ENCODE measurements at places on chromosomes 7 and 10. TPM values are rescaled to one million over a fixed set of nuclear protein-coding genes. Genes with fewer than 3 reads are reported as not detected.

DNA sequence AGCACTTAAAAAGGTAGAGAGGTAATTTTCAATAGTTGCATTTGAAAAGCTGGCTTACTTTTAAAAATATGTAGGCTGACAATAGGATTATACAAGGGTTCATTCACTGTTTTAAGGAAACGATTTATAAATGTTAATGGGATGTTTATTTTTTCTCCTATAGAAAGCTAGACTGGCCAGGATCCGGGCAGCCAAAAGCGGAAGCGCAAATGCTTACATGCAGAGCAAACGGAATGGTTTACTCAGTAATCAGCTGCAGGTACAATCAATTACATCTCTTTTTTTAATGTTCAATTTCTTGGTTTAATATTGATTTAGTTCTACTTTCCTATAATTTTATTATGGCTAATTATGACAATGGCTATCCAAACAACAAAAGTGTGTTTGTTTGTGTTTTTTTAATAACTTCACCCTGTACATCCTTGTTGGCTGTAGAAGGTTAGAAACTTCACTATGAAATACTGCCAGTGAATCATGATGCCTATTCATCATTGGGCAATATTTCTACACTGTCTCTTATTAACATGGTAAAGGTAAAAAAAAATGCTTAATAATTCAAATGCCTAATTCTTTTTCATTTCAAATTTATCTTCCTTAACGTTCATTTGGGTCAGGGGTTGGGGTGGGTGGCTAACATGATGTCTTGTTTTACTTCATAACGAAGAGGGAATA is 116.4 kb downstream of the TSPAN12 start:
- DNase-seq: no peak

The TCERG1L gene
- total RNA-seq: not detected

DNA sequence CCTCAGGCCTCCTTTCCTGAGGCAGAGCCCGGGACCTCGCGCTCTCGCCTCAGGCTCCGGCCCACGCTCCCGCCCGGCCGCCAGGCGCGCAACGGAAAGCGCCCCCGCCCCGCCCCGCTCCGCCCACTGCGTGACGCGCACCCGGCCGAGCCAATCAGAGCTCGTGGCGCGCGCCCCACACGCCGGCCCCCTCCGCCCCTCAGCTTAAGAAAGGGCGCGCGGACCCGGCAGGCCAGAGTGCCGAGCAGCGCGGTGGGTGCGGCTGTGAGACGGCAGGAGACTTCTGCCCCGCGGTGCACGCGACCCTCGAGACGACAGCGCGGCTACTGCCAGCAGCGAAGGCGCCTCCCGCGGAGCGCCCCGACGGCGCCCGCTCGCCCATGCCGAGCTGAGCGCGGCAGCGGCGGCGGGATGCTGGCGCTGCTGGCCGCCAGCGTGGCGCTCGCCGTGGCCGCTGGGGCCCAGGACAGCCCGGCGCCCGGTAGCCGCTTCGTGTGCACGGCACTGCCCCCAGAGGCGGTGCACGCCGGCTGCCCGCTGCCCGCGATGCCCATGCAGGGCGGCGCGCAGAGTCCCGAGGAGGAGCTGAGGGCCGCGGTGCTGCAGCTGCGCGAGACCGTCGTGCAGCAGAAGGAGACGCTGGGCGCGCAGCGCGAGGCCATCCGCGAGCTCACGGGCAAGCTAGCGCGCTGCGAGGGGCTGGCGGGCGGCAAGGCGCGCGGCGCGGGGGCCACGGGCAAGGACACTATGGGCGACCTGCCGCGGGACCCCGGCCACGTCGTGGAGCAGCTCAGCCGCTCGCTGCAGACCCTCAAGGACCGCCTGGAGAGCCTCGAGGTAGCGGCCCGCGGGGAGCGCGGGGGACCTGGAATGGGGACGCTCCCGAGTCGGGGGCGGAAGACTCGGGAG is at the start of gene NPTX2:
TSS of gene NPTX2 (plus strand) at position 235 of the 909 bp plus-strand sequence. CDS start at position 412, 177 bp downstream.
- peak; percentile 38 for DNase-seq

- no peak for DNase-seq
Observed at GRCh38 chr7:34949361-34949760, 87.9 kb downstream of the DPY19L1 start.

DNA sequence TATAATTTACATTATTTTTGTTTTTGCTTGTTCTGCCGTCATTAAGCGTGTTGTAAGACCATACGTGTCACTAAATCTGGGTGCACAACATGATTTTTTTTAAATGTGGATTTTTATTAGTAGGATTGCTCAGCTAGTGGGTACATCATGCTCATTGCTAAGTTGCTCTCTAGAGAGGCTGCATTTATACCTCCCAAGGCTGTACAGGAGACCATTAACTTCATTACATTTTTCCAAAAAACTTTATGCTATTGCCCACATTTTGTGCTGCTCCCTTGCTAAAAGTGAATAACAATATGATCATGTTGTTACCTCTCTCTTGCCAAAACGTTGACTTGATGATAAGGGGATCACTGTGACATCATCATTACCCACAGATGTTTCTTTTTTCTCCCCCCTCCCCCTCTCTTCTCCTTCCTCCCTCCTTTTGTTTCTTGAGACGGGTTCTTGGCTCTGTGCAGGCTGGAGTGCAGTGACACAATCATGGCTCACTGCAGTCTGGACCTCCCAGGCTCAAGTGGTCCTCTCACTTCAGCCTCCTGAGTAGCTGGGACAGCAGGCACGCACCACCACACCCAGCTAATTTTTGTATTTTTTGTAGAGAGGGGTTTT is 65.1 kb downstream of the BMPR1A start:
- DNase-seq: no peak

The NANOS1 gene
- 3.3 TPM for total RNA-seq

The NRP1 gene
- 110 TPM for total RNA-seq

The ATP5MK gene
- 870 TPM for total RNA-seq

- no peak for DNase-seq
Observed at GRCh38 chr7:90569368-90569767, 26.8 kb upstream of the CDK14 start.

GRCh38 chr10:89090756-89091445 is 100.3 kb downstream of the FAS start:
- no peak for DNase-seq

DNA sequence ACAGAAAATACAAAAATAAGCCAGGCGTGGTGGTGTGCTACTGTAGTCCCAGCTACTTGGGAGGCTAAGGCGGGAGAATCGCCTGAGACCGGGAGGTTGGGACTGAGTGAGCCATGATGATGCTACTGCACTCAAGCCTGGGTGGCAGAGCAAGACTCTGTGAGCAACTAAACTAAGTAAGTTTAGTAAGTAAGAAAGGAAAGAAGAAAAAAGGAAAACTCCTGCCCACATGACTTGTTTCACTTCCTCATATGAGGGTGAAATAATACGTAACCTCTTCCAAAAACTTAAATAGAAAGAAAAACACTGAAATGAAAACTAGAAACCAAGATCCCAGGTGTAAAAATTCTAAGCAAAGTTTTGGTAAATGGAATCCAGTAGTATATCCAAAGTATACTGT is 79.6 kb downstream of the LARP4B start:
- DNase-seq: no peak

GRCh38 chr7:114806590-114807162 is 115.2 kb upstream of the MDFIC start:
- DNase-seq: no peak

- no peak for DNase-seq
Observed at GRCh38 chr7:8343556-8343955, 81.6 kb upstream of the ICA1 start.
